ENCODE measurements at places on chromosomes 7 and 10.

DNA sequence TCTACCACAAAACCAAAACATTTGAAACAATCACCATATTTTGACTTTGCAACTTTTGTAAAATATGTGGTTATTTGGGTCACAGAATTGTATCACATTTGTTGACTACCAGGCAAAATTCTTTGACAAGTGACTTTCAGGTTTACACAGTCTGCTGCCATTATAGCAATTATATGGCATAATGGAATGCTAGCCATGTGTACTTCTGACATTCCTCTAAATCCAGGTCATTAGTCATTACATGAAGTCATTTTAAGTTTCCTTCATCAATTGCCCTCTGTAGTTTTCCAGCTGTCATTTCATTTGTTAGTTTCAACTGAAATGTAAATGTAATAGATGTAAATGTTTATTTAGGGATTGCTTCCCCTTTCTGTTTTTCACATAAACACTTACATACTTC, 137.5 kb downstream of the IMMP2L start:
- no peak for DNase-seq

- DNase-seq = no peak
These were observed 37.2 kb downstream of the ZNF33A start for GRCh38 chr10:38047666-38048065.

DNA sequence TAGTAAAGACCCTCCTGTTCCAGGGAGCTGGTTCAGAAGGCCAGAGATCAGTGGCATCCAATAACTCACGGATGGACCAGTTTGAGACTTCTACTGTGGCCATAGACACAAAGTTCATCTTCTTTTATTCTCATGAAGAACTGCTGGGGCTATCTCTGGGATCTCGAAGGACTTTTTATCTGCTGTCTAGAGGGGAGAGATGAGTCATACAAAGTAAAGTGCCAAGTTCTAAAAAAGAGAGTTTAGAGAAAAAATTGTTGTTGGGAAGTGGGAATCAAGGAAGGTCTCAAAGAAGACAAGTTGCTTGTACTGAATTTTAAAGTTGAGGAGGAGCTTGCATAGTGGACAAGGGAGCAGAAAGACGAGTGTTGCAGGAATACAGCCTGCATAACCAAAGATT, 8.0 kb upstream of the FAM221A start:
- DNase-seq = no peak

GRCh38 chr7:2112261-2113198, 120.2 kb downstream of the MAD1L1 start:
- no peak for DNase-seq

DNA sequence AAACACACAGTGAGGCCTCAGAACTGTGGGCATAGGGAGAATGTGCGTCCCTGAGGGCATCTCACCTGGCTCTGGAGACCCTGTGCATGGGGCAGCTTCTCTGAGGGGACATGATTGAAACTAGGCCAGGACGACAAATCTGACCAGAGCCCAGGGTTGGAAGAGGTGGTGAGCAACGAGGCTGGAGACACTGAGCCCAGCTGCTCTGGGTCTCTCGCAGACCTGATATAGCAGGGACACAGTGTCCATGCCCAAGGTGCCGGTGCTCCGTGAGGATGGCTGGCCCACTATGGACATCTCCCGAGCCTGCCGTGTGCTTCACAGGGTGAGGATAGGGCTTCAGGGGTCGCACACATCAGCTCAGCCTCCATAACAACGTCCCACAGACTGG, 49.3 kb upstream of the INSIG1 start:
- no peak for DNase-seq

GRCh38 chr7:50560865-50561351, 4.3 kb downstream of the DDC start:
- no peak for DNase-seq

DNA sequence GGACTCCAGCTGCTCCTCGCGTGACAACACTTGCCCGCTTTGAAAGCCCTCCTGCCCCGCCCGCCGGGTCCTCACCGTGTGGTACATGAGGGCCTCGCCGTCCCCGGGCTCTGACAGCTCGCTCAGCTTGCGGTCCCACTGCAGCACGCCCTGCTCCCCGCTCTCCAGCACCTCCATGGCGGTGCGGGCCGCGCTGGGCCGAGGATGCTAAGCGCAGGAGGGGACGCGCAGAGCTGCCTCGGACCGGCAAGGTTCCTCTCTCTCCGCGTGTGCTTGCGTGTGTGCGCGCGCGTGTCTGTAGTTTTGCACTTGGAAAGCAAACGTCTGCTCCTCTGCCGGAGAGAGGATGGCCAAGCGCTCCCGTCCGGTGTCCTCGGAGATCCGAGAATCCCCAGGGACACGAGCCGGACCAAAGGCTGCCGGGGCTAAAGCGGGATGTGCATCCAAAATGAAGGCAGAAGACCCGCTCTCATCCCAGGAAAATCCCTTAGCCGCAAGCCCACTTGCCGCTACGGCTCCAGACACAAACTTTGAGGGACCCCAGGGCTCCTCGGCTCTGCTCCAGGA, at the start of gene CREB3L2:
CREB3L2 (minus strand) TSS at position 558 of the 567 bp plus-strand sequence; CDS start at position 177, 381 bp downstream.
- DNase-seq = peak; percentile 24

DNA sequence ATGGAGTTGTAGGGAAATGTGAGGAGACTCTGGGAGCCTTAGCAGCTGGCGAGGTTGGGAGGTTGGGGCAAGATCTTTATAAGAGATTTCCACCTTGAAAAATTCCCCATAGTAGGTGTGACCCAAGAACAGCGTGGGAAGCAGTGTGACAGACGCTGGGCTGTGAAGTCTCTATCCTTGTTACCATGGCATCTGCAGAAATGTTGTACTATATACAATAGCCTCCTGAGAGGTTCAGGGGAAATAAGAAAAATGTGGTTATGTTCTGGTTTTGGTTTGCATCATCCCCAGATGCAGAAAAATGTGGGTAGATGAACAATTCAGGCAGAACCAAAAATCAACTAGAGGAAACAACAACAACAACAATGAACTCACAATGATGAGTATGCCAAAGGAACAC, 498.6 kb downstream of the SH2D4B start:
- no peak for DNase-seq

DNA sequence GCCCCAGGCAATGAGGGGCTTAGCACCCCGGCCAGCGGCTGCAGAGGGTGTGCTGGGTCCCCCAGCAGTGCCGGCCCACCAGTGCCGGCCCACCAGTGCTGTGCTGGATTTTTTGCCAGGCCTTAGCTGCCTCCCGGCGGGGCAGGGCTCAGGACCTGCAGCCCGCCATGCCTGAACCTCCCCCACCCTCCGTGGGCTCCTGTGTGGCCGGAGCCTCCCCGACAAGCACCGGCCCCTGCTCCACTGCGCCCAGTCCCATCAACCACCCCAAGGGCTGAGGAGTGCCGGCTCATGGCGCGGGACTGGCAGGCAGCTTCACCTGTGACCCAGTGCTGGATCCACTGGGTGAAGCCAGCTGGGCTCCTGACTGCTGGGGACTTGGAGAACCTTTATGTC, 3.5 kb upstream of the ACSL5 start:
- no peak for DNase-seq

DNA sequence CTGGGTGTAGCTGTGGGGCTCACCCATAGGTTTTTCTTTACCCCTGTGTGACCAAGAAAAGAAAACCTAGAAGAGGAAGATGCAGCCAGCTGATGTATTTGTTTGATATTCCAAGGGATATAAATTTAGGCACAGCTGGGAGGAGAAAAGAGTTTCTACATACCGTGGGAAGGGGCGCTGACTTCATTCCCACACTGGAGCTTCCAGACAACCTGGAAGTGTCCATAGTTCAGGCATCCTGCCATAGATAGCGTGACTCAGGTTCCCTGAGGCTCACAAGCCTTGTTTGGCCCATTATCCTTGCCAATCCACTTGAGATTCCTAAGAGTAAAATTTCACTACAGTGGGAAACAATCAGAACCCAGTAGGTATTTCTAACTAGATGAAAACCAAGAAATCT, 371.7 kb upstream of the NRP1 start:
- no peak for DNase-seq

GRCh38 chr7:69564454-69565417, 33.5 kb upstream of the AUTS2 start:
- DNase-seq = no peak

DNA sequence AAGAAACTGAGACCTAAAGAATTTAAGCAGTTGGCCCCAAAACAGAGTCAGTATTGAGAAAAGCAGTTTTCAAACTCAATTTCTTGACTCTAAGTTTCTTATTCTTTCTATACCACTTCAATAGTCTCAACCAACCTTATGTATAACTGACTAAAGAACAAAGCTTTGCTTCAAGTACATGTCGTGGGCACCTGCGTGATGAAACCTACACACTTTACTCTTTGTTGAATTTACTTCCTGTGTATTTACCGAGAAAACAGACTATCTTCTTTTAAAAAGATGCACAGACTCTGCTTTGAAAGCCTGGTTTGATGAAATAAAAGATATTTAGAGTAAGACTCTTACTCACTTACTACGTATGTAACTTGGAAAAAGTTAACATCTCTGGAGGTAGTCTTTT, 297.2 kb upstream of the CDC14C start:
- DNase-seq = no peak

GRCh38 chr10:33136271-33136670, 178.2 kb upstream of the ITGB1 start:
- DNase-seq = no peak

- DNase-seq = no peak
These were observed 299.6 kb upstream of the MBL2 start for GRCh38 chr10:53072144-53072543.

DNA sequence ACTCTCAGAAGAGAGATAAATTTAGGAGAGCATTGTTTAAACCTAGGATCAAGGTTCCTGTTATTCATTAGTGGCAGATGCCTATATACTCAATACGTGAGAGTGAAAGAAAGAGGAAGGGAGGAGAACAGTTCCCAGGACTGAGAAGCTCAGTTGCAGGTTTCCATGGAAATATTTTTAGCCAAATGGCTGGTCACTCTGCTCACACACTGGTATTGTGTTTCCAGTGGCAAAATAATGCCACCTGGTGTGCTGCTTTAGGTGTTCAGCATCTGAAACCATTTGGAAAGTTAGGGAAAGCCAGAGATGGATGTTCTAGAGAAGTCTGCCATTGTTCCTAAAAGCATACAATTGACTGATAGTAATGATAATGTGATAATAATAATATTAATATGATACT, 827.7 kb downstream of the SORCS3 start:
- no peak for DNase-seq

- no peak for DNase-seq
These were observed 1.6 kb downstream of the C10orf143 start for GRCh38 chr10:130108934-130109604.

DNA sequence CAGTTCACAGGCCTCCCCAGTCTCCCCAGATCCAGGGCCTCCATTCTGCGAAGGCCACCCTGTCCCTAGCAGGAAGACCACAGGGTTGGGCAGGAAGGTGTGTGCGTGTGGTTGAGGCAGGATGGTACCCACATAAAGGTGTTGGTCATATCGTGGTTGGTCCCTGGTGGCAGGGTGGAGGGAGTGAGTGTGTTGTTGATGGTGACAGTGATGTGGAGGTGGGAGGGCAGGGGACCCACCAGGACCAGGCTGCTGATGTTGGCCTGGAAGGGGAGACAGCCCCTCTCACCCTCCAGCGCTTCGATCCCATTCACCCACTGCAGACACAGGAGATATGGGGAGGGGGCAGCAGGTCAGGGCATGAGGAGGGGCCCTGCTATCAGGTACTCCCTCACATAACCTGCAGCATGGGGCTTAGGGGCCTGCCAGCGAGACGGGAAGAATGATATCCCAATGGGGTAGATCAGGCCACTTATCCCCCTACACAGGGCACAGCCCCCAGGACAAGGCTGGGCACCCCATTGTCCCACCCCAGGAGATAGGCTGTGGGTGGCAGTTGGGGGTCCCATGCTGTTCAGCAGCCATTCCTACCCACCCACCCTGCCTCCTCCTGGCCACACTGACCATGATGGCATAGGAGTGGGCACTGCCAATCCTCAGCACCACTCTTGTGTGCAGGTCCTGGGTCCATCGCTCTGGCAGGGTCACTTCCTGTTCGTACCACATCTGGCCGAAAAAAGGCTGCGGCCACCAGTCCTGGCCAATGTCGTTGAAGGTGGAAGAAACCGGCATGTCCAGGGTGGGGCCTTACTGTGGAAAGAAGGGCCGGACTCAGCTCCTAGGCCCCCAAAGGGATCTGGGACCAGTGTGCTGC, 69.0 kb upstream of the ZNF479 start:
- no peak for DNase-seq

DNA sequence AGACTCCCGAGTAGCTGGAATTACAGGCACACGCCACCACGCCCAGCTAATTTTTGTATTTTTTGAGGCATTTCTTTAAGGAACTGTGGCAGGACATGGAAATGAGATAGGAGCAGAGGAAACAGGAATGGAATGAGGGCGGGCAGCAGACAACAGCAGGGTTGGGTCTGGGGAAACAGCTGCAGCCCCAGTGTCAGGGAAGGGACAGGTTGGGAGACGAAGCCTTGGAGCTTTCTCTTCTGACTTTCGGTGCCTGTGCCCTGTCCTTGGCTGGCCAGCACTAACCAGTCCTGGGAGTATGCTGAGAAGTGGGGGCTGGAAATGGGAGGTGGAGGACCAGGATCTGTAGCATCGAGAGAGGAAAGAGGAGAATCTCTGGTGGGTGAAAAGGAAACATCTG, 47.4 kb downstream of the ATOH7 start:
- DNase-seq = no peak

DNA sequence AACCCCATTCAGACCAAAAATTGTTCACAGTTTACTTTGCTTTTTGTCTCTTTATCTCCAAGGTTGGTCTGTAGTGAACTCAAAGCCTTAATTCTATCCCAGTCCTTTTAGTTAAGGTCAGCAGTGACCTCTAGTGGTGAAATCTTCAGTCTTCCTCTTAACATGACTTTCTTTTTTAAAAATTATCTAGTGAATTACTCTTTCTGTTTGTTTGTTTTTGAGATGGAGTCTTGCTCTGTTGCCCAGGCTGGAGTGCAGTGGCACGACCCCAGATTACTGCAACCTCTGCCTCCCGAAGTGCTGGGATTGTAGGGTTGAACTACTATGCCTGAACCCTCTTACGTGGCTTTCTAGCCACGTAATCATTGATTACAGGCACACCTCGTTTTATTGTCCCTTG, 25.0 kb downstream of the ZNF487 start:
- DNase-seq = no peak

- no peak for DNase-seq
These were observed 1.2 kb downstream of the ARL3 start for GRCh38 chr10:102712843-102713538.

- DNase-seq = no peak
These were observed 611.2 kb downstream of the SDK1 start for GRCh38 chr7:3912291-3912690.

DNA sequence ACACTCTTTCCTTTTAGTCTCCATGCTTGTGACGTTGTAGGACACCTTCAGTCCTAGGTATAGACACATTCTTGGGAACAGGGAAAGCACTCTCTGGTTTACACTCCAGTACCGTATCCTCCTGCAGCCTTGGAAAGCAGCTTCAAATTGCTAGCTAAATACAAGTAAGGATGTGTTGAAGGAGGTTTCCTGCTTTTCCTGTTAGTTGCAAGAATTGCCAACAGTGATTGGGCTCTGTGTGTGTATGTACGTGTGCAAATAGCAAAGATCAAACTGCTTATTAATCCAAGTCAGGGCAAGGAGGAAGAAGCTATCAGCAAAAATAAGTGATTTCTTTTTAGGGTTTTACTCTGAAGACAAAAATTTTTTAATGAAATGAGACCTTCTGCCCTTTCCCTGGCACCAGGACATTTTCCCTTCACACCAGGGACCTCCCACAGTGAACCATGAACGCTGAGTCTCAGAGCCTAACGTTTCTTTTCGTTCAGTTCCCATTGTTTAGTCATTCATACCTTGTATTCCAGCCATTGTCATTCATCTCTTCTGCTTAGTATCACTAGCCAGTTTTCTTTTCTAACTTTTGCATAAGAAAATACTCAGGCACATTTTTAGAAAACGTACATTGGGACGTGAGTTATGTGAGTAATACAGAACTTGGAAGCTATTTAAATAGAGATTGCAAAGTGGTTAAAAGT, 36.9 kb upstream of the AUTS2 start:
- DNase-seq = no peak

GRCh38 chr10:13165177-13165576, 3.8 kb downstream of the MCM10 start:
- no peak for DNase-seq
